KG1 (cell line): ENCODE measurements at places on chromosomes 2 and 18.

DNA sequence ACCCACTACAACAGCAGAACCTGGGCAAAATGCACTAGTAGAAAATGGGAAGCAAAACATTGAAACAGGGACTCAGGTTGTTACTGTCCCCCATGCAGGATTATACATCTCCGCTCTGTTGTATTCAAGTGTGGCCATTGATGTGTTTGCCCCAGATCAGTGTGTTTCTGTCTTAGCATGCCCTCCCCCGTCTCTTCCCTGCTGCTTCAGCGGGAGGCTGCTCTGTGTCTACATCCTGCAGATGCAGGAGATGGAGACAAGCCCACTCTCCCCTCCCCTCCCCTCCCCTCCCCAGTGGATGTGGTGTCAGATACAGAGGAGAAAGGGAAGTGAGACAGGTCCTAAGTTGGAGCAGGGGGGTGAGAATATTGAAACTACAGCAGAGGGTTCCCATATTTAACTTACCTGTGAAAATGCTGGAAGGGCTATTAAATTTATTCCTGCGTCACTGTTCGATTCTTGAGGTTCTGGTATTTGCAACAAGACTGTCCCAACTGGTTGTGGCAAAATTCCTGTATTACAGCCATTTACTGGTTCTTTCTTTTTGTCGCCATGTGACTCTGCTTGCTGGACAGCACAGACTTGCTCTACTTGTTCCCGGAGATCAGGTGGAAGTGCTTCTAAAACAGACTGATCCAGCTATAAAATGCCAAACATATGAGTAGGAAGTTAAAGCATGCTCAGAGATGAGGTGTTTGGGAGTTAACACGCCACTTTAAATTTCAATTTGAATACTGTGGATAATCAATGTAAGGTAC, 67.0 kb downstream of the EIF5B start:
- DNase-seq: no peak

GRCh38 chr2:134244086-134244485, 9.8 kb upstream of the MGAT5 start:
- no peak for DNase-seq

- no peak for DNase-seq
Observed at GRCh38 chr2:129699781-129700573, 279.5 kb upstream of the RAB6C start.

DNA sequence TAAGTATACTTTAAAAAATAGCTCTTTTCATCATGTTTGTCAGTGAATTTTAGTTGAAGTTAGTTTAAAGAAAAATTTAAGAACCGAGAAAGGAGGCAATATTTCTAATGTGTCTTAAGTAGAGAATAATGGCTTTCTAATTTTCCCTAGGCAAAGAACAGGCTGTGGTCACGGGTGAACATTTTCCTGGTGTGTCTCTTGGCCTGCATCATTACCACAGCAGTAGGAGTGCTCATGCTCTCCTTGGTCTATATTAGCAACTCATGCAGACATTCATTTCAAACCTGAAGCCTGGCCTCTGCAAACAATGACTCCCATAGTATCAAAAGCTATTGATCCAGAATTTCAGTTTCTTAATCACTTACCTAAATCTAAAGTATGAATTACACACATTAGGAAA, 57.4 kb downstream of the C18orf54 start:
- DNase-seq: no peak

GRCh38 chr2:178142274-178143065, 30.2 kb downstream of the RBM45 start:
- no peak for DNase-seq

GRCh38 chr2:38433607-38433975, 56.5 kb upstream of the ATL2 start:
- DNase-seq: no peak
